ENCODE measurements at places on chromosomes 6 and 20.

- peak; percentile 89 for DNase-seq
Measured at GRCh38 chr20:3101737-3102574, 17.4 kb upstream of the AVP start.

DNA sequence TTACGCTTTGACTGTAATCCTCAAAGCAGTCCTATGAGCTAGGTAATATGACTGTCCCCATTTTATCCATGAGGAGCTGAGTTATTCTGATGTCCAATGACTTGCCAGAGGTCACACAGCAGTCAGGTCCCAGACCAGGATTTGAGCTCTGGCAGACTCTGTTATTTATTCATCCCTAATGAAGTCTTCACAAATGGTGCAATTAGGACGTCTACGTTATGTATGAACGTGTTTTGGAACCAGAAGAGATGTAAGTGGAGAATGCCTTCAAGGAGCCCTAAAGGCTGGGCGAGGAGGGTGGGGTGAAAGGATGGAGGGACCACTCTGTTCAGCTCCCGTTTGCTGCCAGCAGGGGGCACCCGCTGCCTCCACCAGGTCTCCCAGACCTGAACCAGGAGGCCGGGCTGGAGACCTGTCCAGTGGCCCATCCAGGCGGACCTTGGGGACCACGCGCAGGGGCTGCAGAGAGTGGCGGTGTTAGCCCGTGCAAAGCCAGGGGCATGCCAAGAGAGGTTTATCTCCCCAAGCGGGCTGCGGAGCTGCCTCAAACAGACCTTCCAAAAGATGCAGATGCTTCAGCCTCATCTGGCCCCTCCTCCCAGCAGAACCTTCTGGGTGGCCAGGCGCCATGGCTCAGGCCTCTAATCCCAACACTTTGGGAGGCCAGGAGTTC is 15.2 kb upstream of the ZNF335 start:
- DNase-seq, result peak; percentile 90

DNA sequence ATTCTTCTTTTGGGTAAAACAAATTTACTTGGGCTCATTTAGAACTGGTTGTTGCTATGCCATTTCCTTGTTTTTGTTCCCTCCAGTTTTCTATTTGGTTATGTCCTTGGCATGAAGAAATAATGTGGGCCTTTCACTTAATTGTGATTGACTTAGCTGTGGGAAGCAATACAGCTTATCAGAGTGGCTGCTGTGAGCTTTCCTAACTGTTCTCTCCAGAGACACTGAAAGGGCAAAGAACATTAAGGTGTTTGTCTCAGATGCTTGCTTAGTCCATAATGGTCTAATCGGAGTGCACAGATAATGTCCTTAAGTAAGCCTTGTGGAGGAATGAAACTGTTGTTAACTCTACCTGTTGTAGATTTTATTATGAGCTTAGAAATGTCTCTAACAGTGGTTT is 56.6 kb downstream of the SH3BGRL2 start:
- DNase-seq, result no peak

DNA sequence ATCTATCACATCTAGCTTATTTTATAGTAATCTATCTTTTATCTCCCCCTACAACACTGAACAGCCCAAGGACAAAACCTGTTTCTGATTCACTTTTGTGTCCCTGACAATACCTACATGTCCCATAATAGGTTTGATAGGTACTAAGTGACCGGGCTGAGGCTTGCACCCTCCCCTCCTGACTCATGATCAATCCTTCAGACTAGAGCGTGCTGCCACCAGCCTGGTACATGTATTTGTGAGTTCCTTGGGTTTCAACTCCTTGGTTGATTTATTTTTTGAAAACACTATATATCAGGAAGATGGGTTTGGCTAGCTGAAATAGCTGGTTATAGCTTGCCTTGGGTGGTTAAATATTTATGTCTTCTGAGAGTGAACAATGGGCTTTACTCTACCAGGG is 41.6 kb upstream of the RAB23 start:
- no peak for DNase-seq

DNA sequence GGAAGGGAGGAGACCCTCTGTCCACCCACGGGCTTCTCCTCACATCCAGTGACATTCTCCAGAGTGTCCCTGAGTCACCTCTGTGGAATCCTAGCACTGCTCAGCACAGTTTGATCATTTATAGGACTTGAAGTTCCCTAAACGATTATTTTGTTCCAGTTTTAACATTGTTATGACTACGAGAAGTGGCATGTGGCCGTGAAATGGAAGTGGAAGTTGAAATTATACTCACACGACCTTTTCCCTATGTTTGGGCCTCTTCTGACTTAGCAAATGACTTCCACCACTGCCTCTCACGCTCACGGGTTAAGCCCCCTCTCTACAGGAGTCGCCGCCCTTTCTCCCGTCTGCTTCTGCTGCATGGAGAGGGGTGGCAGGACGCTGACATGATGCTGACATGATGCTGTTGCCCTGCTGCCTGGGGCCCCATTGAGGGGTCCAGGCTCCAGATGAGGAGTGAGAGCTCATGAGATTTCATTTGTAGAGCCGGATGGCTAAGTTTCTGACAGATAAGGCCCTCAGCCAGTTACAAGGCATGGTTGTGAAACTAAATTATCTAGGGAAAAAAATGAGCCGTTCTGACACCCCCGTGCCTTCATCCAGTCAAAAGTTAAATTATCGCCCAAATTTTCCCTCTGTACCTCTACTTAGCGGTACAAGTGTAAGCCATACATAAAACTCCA is 153.6 kb upstream of the UST start:
- no peak for DNase-seq

GRCh38 chr6:225121-225721 is 67.1 kb upstream of the DUSP22 start:
- peak; percentile 84 for DNase-seq

DNA sequence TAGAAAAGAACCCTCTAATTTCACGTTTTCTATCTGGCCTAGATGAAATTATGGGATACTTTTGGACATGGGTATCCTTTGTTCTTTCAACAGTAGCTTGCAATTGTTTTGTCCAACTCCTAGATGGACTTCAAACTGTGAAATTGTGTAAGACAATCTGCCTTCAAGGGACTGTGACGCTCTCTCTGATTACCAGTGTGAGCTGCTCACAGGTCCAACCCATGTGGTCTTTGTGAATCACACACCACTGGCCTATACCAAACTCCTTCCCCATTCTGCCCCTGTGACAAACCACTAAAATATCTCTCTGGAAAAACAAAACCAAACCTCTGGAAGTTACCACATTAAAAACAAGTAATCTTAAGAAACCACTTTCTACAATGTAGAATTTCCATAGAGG is 59.5 kb downstream of the NINL start:
- DNase-seq, result no peak

DNA sequence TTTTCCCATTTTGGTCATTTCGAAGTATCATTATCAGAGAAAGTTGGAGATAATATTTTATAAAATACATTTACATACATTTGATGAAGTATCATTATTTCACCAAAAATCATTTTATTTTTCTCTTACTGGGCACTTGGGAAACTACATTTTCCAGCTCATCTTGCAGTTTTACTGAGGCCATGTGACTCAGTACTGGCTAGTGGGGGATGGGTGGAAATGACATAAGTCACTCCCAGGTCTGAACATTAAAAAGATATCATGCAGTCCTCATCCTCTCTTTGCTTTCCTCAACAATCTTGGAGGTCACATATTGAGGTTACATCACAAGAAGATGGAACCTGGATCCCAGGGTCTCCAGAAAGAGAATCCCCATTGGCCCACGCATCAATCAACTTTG is 84.1 kb downstream of the CD24 start:
- no peak for DNase-seq

GRCh38 chr20:47865912-47866311 is 80.6 kb upstream of the SULF2 start:
- no peak for DNase-seq

GRCh38 chr20:16952965-16953364 is 204.8 kb downstream of the OTOR start:
- no peak for DNase-seq

- no peak for DNase-seq
Measured at GRCh38 chr20:62805155-62805710, 598 bp downstream of the OGFR start.

- DNase-seq, result no peak
Measured at GRCh38 chr6:134875367-134875766, 74.5 kb downstream of the ALDH8A1 start.

GRCh38 chr6:54698974-54699373 is 147.6 kb upstream of the FAM83B start:
- DNase-seq, result no peak

DNA sequence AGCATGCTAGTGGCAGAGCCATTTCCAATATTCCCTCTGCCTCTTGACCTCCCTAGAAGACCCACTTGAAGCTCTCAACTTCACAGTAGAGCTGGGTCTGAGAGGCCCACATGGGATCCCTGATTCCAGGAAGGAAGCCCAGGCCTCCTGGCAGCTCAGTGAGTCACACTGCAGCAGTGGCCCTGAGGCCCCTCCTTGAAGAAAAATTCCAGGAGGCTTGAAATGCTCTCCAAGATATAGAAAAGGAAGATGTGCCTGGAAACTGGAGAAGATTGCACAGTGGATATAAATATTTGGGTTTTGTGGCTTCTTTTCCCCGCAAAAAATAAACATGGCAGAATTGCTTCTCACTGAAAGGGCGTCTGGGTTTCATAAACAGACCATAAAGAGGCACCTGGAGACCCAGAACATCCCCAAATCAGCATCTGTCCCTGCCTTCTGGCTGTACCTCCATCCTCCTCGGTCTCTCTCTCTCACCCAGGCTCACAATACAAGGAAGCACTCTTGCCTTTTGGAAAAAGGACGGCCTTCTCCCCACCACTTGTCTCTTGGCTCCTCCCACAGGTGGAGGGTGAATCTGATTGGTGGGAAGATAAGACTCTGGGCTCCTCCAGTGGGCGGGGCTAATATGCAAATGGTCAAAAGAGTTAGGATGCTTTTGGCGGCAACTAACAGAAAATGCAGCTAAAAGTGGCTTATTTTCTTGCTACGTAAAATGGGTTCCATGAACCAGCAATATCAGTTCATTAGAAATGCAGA is 200.0 kb upstream of the SULF2 start:
- no peak for DNase-seq

GRCh38 chr20:11229772-11230171 is 556.0 kb upstream of the JAG1 start:
- no peak for DNase-seq

DNA sequence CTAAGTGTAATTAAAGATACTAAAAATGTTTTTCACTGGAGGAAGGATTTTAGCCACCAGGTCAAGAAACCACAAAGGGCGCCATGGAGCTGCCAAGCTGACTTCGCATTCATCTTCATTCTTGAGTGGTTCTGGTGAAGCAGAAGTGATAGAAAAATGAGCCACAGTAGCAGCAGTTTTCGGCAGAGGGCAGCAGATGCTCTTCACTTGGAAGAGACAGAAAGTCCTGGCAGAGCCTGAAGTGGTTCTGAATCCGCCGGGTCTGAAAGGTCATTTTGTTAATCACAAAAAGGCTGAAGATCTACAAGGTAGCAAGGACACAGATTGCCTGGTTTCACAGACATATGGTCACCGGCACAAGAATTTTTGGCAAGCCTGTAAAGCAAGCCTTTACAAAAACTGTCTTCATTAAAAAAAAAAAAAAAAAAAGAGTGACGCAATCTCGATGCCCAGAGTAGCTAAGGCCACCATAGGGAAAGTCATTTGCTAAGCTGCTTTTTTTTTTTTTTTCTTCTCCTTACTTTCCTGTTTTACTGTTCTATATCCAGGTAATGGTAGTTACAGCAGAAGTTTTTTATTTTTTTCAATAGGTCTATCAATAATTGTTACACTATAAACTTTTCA is 345.1 kb upstream of the AGPAT4 start:
- no peak for DNase-seq

- peak; percentile 62 for DNase-seq
Measured at GRCh38 chr6:109526905-109527628, 44.0 kb upstream of the ZBTB24 start.

DNA sequence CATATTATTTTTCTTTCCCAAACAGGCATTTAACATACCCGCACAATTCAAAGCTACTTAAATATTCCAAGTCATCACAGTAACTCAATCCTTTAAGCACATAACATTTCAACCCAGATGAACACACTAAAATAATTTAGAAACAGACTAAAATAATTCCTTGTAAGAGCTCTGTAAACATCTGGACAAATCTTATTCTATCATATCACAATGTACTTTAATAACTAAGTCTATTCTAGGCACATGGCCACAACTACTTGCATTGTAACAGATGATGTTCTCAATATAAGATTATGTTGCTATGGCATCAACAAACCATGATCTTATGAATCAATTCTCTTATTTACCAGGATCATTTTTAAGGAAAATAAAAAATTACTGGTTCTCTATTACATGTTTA is 123.2 kb upstream of the THEMIS start:
- no peak for DNase-seq

DNA sequence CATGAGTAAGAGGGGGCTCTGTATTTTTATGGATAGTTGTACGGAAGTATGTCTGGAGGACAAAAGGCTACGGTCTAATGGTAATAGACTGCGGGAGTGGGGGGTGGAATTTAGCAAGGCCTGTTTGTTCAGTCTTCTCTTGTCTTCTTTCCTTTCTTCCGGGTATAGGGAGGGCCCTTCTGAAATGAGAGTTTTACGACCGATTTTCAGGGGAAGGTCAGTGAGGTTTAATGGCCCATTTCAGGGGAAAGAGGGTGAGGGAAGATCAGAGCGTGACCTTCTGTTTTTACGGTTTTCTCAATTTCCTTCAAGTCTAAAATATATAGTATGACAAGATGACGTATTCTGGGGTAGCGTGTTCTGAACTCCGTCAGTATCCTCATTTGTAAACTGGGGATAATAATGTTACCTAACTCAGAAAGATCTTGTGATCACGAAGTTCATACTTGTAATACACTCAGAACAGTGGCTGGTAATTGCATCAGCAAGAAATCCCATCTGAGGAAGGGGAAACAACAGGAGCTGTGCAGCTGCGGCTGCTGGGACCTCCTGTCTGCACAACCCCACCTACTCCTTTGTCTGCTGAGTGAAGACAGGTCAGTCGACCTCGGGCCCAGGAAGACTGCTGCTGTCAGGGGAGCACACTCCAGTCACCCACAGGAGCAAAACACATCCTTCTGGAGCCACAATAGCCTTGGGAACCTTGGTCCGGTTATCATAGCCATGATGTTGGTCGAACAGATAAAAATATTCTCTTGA is 90.4 kb downstream of the MAP3K7 start:
- no peak for DNase-seq

GRCh38 chr6:146871611-146872425 is 273.0 kb downstream of the ADGB start:
- DNase-seq, result no peak

DNA sequence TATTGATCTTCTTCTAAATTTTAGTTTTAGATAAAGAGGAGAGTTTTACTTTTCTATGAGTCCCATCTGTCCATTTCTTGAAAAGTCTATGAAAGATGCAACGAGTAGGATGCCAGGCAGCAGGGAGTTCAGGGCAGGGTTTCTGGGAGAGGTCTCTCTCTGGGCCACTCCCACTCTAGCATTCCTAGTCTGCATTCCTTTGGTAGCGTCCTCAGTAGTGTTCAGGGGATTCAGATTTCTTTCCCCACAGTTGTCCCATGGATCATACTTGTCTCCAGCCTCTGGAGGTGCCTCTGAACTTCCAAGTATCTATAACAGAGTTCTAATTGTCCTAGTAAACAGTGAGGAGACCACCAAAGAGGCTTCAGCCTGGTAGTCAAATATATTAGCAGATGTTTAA is 225.3 kb downstream of the RIMS1 start:
- DNase-seq, result no peak

- DNase-seq, result no peak
Measured at GRCh38 chr6:154605178-154605881, 94.8 kb upstream of the CNKSR3 start.

- no peak for DNase-seq
Measured at GRCh38 chr6:132456700-132457143, 55.4 kb upstream of the MOXD1 start.

GRCh38 chr20:46899621-46900020 is 5.0 kb downstream of the EYA2 start:
- DNase-seq, result no peak

- DNase-seq, result no peak
Measured at GRCh38 chr20:56636716-56637115, 7.6 kb downstream of the TFAP2C start.
